ENCODE measurements at places on chromosomes 3 and 15.
A peak's percentile ranks its signal among the peaks of the same experiment; 100 is the strongest.

DNA sequence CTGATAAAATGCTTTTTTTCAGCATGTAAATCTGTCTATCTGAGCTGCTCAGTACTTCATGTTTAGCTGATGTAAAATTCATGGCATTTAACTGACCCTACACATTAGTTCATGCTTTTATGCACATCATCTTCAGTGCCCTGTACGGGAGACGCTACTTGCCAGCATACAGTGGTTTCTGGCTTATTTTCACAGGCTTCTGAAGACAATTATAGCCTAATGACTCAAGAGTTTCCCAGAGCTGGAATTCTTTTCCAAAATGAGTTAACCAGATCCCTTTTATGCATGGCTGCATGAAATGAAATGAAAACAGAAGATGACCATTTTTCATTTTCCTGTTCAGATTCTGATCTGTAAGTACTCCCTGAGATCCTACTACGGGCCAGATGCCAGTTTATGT is 1061.5 kb downstream of the ROBO2 start:
- no peak for DNase-seq

- DNase-seq, result peak; percentile 31
Observed at GRCh38 chr3:160012108-160012507, 23.5 kb downstream of the IL12A start.

- no peak for DNase-seq
Observed at GRCh38 chr3:151875759-151876158, 2.3 kb downstream of the SUCNR1 start.

DNA sequence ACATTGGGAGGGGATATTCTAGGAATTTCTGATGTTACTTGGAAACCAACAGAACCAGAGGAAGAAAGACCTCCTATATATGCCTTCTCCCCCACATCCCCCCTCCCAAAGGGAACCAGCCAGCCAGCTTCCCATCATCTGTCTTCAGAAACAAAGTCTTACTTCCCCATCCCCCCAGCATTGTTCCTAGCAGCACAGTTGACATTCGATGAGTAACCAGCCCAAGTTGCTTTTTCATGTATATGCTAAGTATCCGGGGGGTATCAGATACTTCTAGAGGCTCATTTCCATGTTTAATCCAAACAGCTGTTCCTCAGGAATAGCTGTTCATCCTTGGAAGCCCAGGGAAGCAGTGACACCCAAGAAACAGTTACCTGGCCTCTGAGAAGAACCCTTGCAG is 16.0 kb downstream of the RMDN3 start:
- no peak for DNase-seq

- no peak for DNase-seq
Observed at GRCh38 chr15:51842265-51842664, 12.8 kb downstream of the TMOD3 start.

DNA sequence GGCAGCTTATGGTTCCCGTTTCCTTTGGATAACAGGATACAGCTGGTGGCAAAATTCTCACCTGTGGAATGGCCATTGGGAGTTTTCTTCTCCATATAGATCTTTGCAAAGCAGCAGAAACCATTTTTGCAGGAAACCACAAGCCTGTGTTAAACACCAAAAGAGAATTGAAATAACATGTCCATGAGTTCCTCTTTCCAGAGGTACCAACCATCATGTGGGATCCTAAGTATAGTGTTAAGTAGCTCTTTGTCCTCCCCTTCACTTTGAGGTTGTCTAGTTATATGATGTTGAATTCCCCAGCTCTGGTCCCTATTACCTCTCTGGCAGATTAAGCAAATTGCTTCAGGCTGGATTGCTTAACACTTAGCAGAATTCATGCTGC is 94.9 kb downstream of the AKAP13 start:
- DNase-seq, result no peak

- no peak for DNase-seq
Observed at GRCh38 chr15:57784081-57784511, 77.6 kb downstream of the POLR2M start.

GRCh38 chr15:36313021-36313420 is 266.4 kb upstream of the CDIN1 start:
- DNase-seq, result no peak

GRCh38 chr3:10213156-10213792 is 35.0 kb upstream of the TATDN2 start:
- DNase-seq, result no peak

DNA sequence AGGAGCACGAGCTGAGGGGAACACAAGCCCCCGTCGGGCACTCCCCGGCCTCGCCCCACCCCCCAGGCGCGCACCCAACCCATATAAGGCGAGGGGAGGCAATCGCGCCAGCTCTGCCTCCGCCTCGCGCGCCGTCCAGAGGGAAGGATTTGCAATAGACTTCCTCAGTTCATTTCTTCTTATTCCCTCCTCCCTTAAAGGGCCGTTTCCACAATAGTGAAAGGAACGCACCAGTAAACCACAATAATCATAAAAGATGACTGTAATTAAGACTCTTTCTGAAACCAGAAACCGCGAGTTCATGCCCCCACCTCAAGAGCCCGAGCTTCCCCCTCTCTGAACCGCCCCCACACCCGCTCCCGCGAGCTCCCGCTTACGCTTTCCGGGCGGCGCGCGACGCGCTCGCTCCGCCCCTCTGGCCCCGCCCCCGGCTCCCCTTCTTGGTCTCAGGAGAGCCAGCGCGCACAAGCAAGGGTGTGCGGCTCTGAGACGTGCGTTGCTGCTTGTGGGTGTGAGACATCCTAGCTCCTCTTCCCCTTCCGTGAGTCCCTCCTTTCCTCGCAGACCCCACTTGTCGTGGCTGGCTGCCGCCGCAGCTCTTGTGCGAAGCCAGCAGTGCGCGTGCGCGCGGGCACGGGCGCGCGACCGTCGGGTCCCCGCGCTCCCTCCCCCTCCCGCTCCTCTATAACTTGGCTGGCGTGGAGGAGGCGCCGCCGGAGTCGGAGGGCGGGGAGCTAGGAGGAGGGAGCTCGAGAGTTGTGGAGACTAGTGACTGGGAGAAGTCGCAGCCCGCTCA is at the start of gene DIPK2A:
TSS of gene DIPK2A (plus strand) at position 465 of the 796 bp plus-strand sequence. CDS start 510 bp downstream, outside the sequence.
- DNase-seq, result peak; percentile 66

GRCh38 chr3:55683666-55684270 is 196.7 kb upstream of the WNT5A start:
- DNase-seq, result no peak

GRCh38 chr3:56590814-56591213 is 33.8 kb downstream of the CCDC66 start:
- no peak for DNase-seq

DNA sequence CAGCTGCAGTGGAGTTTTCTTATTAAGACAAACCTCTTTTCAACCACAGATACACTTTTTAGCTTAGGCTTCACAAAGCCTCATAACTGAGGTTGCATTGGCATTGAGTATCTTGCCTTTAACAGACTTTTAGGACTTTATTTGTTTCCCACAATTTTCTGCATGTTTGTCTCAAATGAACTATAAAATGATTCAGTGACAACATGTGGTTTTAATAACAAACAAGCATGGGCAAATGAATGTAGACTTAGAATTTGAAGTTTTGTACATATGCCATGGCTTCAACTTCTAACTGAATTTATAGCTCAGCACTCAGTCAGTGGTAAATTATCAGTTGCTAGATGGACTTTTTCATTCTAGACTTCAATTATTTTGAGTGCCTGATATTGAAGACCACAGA is 101.6 kb downstream of the SLC25A26 start:
- no peak for DNase-seq

DNA sequence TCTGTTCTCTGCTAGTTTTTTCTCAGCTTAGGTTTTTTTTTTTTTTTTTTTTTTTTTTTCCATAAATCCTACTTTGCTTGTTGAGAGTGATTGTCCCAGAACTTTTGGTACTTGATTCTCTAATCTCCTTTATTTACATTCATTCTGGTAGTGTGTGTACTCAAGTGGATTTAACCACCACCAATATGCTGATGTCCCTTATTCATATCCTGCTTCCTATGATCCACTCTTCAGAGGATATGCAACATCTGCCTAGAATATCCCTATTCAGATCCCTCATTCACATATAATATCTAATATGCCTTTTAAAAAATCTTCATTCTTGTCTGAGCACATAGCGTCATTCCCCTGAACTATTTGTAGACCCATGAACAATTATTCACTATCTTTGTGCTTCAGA is 342.9 kb downstream of the VGLL3 start:
- no peak for DNase-seq

DNA sequence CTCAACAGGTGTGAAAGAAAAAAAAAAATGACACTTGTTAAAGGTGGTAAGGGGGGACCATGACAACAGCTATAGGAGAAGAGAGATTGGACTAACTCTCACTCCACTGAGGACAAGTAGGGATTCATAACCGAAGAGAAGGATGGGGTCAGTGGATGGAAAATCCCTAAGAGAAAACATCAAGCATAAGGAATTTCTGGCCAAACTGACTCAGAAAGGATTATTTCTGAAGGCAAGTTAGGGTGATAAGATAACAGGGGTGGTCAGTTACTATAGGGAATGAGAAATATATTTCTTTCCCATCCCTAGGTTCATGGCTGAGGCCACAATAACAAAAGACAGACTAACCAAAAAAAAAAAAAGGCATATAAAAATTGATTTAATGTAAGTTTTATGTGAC is 9.5 kb upstream of the RARB start:
- DNase-seq, result no peak

DNA sequence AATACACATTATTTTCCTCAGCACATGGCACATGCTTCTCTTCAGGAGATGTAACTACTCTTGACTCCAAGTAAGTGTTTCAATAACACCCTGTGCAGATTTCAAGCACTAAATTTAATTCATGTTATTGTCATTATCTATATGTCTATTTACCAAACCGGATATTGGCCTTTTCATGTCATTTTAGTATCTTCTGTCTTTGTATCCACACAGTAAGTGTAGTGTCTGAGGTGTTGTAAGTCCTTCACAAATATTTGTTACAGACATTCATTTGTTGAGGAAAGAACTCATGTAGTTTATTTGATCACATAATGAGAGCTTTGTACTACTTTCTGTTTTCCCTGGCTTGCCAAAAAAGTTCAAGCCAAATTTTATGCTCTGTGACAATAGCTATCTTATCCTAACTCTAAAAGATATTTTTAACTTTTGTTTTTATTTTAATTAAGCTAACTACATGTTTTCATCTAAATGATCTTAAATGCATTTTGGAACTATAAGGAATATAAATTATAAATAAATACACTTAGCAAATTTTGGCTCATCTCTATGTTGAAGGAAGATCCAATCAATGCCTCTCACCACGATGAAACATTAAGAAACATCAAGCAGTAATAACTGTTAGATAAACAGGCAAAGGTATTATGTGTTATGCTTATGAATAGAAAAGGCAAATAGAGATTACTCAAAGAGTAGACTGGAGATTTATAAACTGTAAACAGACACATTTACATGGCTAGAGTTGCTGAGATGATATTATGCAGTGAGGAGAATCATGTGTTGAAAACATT is 48.3 kb downstream of the SPTSSB start:
- no peak for DNase-seq

DNA sequence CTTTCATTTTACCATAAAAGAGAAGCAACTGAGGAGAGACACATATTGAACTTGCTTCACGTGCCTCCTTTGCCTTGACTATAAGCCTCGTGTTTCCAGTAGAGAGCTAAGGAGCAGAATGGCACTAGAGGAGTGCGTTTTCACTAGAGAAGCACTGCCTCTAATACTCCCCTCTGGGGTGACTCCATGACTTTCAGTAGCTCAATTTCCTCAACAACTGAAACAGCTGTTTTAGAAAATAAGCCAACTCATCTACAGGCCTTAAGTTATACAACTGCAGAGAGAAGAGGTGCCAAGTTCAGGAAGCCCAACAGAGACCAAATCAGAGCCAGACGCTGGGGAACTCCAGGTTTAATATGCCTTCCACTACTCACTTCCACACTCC is 1.9 kb downstream of the UBP1 start:
- DNase-seq, result no peak

DNA sequence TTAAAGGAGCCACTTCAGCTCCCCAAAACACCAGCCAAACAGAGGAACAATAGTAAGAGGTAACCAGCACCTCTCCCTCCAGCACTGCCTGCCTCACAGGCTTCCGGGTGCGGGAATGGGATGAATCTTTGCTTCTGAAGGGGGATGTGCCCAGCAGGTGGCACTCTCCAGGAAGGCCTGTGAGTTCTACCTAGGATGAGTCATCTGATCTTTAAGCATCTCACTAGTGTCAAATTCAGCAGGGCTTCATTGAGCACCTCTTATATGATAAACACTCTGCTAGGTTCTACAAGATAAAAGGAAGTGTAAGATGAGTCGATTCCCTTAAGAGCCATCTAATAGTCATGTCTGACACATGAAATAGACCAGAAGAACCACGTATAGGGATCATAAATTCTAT is 237.4 kb upstream of the UMPS start:
- no peak for DNase-seq

DNA sequence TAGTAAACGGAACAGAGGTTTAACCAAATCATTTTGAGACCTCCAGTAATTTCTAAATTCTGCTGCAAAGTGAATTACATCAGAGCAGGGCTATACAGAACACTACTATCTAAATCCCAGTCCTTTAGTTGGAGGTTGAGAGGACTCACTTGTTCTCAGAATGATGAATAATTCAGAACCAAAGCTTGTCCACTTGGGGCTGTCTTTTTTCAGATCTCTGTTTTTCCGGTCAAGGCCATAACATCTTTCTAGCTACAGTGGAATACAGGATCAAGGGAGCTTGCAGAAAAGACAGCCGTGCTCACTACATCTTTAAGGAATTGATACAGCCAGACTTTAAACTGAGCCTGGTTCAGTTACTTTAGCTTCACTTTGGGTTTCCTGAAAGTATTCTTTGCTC is 194.5 kb downstream of the EFHB start:
- no peak for DNase-seq

DNA sequence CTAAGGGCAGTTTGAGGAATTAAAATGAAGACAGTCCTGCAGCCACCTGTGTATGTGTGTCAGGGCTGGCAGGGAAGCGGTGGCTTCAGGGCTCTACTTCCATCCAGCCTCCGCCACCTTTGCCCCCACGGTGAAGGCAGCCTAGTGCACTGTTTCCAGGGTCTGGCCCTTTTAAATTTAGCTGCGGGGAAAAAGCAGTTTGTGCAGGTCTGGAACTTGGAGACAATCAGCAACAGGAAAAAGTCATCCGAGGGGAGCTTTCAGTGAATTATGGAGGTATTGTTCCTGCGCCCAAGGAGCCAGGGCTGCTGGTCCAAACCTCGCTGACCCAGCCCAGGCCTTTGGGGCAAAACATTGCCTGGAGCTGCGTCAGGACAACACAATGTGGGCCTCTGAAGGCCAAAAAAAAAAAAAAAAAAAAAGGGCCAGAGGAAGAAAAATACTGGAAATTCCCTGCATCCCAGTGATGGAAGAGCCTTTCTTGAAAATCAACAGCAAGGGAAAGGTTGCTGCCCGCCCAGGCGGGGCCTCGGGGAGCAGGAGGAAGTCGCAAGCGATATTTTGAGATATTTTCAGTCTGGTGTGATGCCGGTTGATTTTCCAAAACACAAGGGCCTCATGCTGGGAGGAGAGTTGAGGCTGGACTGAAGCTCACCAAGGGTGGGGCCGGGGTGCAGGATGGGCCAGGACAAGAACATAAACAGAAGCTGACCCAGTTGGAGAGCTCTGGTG is 25.5 kb upstream of the FGD5 start:
- no peak for DNase-seq

- DNase-seq, result no peak
Observed at GRCh38 chr3:28022916-28023315, 218.5 kb upstream of the CMC1 start.

- no peak for DNase-seq
Observed at GRCh38 chr3:11948331-11948730, 55.9 kb upstream of the SYN2 start.

GRCh38 chr15:83515164-83515563 is 68.0 kb downstream of the SH3GL3 start:
- DNase-seq, result no peak

GRCh38 chr15:63121382-63122001 is at the start of gene LACTB:
LACTB (plus strand) TSS chr15:63121861; CDS start chr15:63121872, 11 bp downstream.
- peak; percentile 76 for DNase-seq
